ENCODE measurements at places on chromosomes 2 and 18.

DNA sequence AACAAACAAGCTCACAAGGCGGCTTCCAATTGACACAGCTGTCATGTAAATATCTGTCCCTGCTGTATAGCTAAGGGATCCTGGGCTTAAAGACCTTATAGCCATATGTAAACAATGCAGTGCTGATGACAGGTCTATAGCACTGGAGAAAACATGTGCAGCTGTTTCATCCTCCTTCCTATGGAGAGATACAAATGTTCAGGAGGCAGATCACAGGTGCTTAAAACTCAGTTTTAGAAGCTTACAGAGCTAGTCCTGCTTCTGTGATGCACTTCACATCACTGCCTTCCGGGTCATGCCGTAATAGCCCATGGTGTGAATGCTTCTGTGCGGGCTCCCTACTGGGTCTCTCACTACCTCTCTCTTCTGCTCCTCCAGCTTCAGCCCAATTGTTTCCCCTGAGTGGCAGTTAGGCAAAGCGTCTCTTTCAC is 262.4 kb upstream of the CHST9 start:
- DNase-seq, result no peak

- DNase-seq, result no peak
These were observed 5.7 kb upstream of the NOSTRIN start for GRCh38 chr2:168796583-168797285.

DNA sequence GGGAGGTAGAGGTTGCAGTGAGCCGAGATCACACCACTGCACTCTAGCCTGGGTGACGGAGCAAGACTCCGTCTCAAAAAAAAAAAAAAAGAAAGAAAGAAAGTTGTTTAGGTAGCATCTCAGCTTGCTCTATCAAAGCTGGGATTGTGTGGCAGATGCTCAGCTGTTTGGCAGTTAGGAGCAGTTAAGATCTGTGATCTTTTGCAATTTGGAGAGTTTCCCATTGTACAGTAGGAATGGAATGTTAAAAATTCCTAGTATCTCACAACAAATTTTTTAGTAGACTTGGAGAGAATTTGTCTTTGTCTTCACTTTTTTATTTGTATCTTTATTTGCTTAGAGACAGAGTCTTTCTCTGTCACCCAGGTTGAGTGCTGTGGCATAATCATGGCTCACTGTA is 122.9 kb upstream of the UNC80 start:
- peak; percentile 41 for DNase-seq

DNA sequence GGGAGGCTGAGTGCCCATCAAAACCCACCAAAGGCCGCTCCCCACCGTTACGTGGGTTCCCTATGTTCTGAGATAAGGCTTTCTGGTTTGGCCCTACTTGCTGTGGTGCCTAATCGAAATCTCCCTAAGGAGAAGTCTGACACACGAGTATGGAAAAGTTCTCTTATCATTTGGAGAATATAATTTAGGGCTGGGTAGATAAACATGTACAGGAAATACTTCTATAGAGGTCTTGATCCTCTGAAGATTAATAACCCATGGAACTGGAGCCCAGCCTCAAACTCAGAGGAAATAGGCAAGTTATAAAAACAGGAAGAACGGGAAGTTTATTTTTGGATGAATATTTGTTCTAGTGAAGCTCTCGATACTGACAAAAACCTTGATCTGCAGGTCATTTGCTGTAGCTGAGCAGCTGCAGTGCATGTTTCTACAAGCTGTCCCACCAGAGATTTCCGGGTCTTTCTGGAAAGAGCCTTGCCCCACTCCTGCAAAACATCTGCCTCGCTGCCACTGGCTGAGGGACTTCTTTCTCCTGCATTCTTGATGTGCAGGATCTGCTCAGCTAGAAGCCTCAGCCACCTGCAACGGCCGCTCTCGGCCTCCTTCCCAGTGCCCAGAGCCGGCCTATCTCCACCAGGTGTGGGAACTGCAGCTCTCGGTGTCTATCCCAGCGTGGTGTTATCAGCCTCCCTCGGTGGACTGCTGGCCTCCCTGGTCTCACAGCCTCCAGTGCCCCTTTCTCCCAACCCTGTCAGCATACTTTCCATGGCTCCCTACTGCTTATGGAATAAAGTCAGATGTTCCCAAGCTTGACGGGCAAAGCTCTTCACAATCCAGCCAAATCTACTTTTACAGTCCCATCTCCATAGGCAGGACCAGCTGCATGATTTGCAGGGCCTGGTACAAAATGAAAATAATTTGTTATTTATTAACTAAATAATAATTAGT is 48.6 kb downstream of the SPRED2 start:
- DNase-seq, result no peak

- no peak for DNase-seq
These were observed 10.1 kb downstream of the RRM2 start for GRCh38 chr2:10132596-10132995.

GRCh38 chr2:241870611-241871537 is 1.3 kb downstream of the RTP5 start:
- no peak for DNase-seq

DNA sequence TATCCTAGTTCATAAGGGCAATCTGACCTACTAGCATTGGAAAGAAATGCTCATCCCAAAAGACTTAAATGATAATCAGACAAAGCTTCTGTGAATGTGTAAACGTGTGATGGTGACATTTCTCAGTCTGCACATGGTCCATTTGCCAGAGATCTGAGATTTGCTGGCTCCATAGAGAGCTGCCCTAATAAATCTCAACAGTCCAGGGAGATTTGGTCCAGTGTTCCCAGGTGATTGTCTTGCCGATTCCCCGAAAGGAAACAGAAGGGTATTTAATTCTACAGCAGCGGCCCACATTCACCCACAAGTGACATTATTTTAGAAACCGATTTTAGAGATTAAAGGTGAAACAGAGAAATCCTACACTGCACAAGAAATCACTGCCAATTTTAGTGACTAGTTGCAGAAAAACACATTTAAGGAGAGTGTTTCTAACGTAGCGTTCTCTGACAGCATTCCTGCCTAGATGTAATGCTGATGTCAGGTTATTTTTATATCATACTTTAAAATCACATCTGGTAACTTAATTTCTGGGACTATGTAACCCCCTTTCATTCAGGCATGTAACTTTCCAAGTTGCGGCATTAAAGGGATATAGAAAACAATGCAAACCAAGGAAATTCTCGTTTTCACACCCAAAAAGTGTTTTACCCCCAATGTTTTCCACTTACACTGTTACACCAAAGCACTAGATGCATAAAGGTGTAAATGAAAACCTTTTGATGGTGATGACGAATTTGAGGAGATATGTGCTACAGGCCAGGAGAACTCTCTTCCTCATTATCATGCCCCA is 231.9 kb upstream of the FN1 start:
- DNase-seq, result no peak

GRCh38 chr2:9738535-9739496 is 104.5 kb upstream of the TAF1B start:
- DNase-seq, result no peak

DNA sequence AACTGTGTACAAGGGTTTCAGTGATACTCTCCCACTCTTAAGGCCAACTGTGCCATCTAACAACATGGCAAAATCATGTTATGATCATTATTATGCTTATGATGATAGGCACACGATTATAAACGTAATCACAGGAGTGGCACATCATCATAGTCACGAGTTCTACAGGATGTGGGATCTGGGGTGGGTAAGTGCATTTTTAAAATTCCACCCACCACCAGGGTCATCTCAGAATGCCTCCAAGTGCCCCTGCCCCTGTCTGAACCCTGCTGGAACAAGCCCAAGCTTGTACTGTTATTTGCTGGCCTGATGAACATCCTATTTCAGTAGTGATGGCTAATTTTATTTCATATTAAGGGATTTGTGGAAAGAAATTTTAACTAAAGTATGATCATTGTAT is 117.8 kb downstream of the PTPRM start:
- no peak for DNase-seq

DNA sequence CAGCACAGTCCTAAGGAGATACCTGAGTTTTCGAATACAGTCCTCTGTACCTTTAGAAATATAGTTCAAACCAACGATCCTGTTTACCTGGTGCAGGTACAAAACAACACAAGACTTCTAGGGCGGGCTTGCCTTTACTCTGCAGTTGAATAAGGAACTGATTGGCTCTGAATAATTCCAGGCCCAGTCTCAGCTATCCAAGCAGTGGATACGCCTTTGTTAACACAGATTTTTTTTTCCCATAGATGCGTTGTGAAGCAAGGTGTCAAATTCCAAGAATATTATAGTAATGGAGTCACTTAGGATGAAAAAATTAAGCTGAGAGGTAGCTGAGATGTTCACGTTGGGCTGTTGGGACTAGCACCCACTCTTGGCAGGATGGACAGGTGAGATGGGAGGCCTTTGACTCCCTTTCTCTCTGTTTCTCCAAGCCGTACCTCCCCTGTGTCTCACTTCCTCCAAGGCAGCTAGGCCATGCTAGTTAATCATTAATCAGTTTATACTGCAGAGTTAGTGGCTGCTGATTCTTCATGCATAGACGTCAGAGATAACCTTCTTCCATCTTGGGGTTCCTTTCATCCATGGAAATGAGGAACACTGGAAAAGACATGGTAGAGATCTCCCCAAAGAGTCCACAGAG is 380.8 kb upstream of the ACVR2A start:
- DNase-seq, result no peak

GRCh38 chr2:64838817-64839216 is 150.4 kb upstream of the SLC1A4 start:
- DNase-seq, result peak; percentile 89

GRCh38 chr2:206713746-206714145 is 4.5 kb downstream of the DYTN start:
- DNase-seq, result no peak

- DNase-seq, result no peak
These were observed 25.0 kb downstream of the RBM44 start for GRCh38 chr2:237823544-237823943.

- DNase-seq, result no peak
These were observed 20.7 kb upstream of the NT5DC4 start for GRCh38 chr2:112699984-112700667.
